Activated B cell treated with CpG ODN at 0.5 μM for 24 hours (primary cell): ENCODE measurements at places on chromosomes 2 and 18.

- DNase-seq = no peak
These were observed 28.3 kb downstream of the BARD1 start for GRCh38 chr2:214781226-214781625.

GRCh38 chr2:171492664-171493063, 29.6 kb upstream of the CYBRD1 start:
- DNase-seq = no peak

GRCh38 chr2:96236882-96237281, 28.3 kb upstream of the STARD7 start:
- DNase-seq = no peak

DNA sequence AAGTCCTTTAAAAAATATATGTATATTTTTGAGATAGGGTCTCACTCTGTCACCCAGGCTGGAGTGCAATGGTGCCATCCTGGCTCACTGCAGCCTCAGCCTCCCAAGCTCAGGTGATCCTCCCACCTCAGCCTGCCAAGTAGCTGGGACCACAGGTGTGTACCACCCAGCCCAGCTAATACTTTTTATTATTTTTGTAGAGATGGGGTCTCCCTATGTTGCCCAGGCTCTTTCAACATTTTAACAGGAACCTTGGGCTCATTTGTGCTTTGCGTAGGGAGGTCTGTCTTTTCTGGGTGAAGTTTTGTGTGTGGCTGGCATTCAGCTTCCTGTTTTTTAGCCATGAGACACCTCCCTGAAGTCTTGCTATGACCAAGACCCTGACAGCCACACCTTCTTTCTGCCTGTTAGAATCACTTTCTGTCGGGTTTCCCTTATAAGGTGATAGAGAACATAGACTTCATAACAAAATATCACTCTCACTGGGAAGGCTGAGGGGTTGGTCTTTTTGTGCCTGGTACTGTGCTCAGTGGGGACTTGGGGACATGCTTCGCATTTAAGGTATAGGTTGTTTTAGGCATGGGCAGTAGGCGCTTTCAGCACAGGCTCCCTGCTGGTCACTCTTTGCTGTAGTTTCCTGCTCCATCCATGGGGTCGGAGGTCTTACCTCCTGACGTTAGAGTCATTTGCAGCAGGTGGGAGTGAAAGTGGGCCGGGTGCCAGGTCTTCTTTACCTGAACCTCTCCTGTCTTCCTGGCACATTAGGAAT, 3.4 kb downstream of the RAB31 start:
- DNase-seq = no peak
